ENCODE measurements at places on chromosomes 2 and 18.

- DNase-seq: no peak
These were observed 53.4 kb downstream of the AAK1 start for GRCh38 chr2:69589973-69590652.

DNA sequence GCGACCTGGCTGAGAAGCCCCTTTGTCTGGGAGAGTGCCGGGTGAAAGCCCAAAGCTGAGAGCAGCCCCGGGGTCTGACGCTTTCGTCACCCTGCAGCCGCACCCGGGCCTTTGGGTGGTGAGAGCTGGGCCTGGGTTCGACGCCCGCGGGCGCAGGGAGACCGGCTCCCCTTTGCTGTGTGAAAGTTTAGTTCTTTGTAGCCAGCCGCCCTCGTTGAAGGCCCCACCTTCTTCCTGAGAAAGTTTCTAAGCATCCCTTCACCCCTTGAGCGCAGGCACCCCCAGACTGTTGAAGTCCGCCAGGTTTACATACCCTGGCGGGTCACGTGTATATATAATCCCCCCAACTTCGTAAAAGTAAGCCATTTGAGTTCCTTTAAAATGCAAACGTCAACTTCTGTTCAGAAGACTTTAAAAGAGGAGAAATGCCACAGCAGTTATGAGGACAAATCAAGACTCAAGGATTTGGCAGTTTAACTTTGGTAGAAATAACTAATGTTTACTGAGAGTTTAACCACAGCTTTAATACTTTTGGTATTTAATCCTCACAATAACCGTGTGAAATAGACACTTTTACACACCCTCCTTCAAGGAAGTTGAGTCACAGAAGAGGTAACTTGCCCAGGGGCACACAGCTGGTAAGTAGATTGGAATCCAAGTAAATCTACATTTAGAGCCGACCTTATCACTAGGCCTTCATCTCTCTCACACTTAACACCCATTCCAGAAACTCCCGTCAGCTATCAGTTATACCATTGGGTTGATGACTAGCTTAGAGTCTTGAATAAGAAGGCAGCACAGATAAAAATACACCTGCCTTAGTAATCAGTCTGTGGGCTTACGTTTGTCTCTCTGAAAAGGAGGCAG is 1.1 kb upstream of the MBOAT2 start:
- DNase-seq: no peak

- no peak for DNase-seq
These were observed 82.4 kb downstream of the AAK1 start for GRCh38 chr2:69561101-69561500.

DNA sequence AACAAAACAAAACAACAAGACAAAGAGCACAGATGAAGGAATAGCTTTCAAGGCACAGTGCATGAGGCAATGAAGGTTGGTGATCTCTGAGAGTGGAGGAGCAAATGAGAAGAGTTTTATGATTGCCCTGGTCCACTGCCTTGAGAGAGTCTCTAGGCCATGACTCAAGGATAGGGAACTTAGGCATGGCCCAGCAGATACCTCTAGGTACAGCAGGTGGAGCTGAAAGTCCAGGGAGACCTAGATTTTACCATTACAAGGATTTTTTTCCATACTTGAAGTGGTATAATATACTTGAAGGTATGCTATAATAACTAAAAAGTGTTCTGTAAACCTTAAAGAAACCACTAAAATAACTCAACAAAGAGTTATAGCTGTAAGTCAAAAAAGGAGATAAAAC is 239.5 kb upstream of the KLHL29 start:
- DNase-seq: no peak

GRCh38 chr2:186254759-186255158 is 231.3 kb upstream of the ZC3H15 start:
- DNase-seq: no peak

GRCh38 chr2:79860228-79861058 is 347.6 kb downstream of the CTNNA2 start:
- DNase-seq: no peak

DNA sequence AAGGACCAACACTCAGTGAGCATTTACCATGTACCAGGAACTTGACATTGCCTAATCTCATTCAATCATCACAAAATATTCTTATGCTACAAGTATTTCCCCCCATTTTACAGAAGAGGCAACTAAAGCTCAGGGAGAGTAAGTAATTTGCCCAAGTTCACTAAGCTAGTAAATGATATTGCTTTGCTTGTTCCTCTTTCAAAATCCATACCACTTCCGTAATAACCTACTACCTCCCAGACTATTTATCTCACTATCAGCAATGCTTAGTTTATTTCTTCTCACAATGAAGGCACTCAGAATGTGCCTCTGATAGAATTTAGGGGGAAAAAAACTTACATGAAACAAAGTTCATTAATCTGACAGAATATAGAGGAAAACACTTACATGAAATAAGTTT is 1070.9 kb upstream of the FANCL start:
- no peak for DNase-seq

- DNase-seq: no peak
These were observed 96.0 kb upstream of the ALKAL2 start for GRCh38 chr2:383888-384287.

GRCh38 chr2:69939722-69940121 is 21.7 kb downstream of the ASPRV1 start:
- DNase-seq: no peak

GRCh38 chr2:64463781-64464180 is 9.8 kb downstream of the LGALSL start:
- no peak for DNase-seq

GRCh38 chr2:31333046-31333445 is 81.5 kb downstream of the XDH start:
- no peak for DNase-seq

DNA sequence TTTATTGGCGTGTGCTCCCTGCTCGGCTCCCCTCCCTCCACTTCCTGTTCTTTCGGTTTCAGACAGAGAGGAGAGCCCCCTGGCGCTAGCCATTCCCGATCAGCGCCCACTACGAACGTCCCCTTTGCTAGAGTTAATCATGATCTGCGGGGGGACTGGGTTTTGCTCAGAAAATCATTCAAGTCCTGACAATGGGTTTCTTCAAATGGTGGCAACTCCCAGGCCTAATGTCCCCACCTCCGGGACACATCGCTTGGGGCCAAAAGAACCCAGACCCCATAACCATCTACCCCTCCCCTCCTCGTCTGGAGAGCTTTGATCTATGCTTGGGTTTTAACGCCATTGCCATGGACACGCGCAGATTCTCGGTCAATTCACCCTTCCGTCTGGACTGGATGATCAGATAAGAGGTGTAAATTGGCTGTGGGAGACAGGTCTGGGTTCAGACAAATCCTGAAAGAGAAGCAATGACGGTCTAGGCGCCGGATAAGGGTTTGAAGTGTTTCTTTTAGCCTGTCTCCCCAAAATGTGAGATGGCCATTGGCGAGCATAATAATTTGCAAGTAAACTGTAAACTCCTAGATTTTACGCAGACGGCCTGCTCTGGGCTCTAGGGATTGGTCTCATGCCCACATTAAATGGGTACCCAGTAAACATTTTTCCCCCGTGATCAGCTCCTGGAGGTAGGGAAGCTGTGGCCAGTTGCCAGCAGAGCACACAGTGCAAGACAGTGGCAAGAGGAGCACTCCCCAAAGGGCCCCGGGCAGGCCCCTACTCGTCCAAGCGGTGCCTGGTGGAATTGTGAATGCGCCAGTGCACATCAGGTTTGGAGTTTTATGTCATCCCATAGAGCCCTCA is 4.7 kb downstream of the NRP2 start:
- no peak for DNase-seq

DNA sequence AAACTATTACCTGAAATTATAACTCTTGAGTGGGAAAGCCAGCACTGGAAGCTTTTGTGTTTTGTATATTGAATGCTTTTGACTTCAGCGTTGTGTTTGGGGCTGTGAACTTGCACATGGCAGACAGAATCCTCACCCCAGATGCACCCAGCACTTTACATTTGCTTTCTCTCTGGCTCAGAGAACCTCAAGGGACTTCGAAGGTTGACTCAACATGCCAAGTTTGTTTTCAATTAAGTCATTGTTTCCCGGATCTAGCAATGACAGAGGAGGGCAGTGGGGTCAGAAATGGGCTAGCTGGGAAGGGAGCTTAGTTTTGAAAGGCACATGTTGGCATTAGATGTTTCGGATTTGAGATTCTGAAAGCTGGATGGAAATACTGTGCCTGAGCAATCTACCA is 22.4 kb downstream of the TET3 start:
- no peak for DNase-seq

- DNase-seq: no peak
These were observed 38.3 kb downstream of the DHRS9 start for GRCh38 chr2:169107645-169108044.

Data from D721Med (cell line).